NT2/D1 (cell line): ENCODE measurements at places on chromosomes 6 and 20.

- no peak for DNase-seq
These were observed 35.9 kb upstream of the TBC1D22B start for GRCh38 chr6:37221585-37222124.

GRCh38 chr6:40299681-40300080, 287.5 kb downstream of the LRFN2 start:
- no peak for DNase-seq

DNA sequence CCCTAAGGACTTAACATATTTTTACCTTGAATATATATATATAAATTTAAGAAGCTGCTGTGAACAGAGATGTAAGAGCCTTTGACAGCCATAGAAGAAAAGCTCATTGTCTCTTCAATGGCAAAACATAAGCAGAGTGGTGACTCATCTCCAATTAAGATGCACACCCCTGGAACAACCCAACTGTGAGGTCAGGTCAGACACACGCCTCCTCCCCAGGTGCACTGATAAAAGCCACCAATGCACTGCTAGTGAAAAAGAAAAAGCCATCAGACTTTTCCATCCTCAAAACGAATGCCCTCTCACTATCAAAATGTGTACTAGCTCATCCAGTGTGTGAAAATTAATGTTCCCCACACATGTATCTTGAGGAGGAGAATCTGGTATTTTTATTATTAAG, 100.1 kb downstream of the SMLR1 start:
- DNase-seq, result no peak

DNA sequence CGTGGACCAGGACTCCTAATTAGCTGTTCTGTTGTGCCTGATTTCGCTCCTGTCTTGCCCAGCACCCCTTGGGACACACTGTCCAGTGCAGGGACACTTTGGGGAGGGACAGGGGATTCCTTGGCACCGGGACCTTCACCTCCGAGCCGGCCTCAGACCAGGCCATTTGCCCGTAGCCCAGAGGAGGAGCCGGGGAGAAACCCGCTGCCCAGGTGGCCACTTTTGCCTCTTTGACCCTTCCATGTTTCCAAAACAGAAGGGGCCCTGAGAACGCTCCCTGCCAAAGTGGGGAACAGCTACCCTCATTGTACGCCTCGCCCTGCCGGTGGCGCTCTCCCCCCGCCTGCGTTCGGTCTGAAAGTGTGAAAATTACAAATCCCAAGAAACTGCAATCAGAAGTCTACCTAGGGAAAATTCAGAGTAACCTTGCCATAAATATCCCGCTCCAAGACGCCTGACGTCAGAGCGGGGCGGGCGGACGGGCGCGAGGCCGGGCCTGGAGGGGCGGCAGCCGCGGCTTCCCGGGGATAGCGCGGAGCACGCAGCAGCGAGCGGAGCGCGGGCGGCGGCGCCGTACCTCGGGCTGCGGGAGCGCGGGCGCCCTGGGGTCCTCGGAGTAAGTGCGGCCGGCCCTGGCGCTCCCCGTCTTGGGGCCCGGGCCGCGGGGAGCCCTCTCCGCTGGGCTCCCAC, at the start of gene DAAM2:
DAAM2 (plus strand) TSS at position 527 of the 690 bp plus-strand sequence. CDS start 63,927 bp downstream, outside the sequence.
- no peak for DNase-seq

GRCh38 chr6:49384904-49385303, 78.1 kb downstream of the MMUT start:
- DNase-seq, result no peak

GRCh38 chr6:5367510-5367909, 106.2 kb downstream of the FARS2 start:
- no peak for DNase-seq

GRCh38 chr20:61299104-61299503, 47.0 kb downstream of the CDH4 start:
- no peak for DNase-seq

GRCh38 chr6:157603314-157603940, 219.6 kb upstream of the SNX9 start:
- no peak for DNase-seq

GRCh38 chr6:25186919-25187318, 92.3 kb upstream of the CARMIL1 start:
- no peak for DNase-seq

GRCh38 chr6:57097596-57097995, 7.6 kb downstream of the ZNF451 start:
- no peak for DNase-seq

DNA sequence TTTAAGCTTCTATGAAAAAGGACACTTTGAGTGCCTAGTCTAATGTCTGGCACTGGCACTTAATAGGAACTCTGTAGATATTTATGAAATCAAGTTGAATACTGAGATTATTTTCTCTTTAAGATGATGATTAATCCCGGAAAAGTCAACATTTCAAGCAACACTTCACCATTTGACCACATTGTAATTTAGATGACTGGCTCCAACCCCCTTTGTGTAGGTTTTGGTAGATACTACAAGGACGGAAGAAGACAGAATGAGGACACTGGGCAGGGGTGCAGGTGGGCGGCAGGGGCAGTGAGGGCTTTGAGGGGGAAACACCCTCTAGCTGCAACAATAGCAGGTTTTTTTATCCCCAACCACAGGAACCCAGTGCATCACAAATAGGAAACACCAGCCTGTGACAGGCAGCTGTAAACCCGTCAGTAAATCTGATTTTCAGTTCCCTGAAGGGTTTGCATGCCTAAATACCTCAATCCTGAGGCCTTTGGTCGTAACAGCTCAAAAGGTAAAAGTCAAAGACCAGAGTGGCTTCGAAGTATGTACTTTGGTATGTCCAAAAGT, 4.6 kb downstream of the DTNBP1 start:
- DNase-seq, result no peak

DNA sequence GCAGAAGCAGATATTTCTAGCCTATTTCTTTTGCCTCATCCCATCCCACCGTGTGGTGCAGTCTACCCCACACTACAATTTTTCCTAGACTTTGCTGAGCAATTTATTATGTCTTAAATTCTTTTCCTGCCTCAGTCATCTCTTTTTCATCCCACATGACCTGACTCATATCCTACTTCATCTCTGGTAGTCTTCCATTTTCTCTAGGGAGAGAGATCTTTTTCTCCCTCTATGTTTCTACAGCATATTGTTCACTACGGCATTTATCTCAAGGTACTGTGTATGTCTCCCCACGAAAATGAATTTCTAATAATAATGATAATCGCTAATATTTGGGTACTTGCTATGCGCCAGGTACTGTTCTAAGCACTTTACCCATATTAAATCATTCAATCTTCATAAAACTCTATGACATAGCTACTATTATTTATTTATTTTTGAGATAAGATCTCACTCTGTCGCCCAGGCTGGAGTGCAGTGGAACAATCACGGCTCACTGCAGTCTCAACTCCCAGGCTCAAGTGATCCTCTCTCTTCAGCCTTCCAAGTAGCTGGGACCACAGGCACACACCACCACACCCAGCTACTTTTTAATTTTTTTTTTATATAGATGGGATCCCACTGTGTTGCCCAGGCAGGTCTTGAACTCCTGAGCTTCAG, 15.6 kb downstream of the PDSS2 start:
- no peak for DNase-seq

GRCh38 chr6:7975764-7976146, 65.2 kb upstream of the TXNDC5 start:
- no peak for DNase-seq

GRCh38 chr20:53077373-53078205, 105.4 kb downstream of the TSHZ2 start:
- DNase-seq, result no peak

DNA sequence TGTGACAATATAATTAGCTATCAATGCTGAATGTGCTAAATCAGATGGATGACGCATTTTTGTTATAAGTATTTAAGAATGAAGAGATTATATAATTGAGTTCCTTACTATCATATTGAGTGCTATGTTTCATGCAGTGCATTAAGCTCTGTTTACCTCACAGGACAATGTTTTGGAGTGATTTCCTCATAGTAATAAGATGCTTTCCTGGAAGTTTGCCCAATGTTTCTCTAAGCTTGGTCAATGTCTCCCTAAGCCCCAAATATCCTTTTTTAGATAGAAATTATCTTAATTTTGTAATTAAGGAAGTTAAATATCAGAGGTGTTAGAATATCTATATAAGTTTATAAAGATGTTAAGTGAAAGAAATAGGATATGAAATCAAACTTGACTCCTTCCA, 489.6 kb downstream of the MMUT start:
- no peak for DNase-seq

DNA sequence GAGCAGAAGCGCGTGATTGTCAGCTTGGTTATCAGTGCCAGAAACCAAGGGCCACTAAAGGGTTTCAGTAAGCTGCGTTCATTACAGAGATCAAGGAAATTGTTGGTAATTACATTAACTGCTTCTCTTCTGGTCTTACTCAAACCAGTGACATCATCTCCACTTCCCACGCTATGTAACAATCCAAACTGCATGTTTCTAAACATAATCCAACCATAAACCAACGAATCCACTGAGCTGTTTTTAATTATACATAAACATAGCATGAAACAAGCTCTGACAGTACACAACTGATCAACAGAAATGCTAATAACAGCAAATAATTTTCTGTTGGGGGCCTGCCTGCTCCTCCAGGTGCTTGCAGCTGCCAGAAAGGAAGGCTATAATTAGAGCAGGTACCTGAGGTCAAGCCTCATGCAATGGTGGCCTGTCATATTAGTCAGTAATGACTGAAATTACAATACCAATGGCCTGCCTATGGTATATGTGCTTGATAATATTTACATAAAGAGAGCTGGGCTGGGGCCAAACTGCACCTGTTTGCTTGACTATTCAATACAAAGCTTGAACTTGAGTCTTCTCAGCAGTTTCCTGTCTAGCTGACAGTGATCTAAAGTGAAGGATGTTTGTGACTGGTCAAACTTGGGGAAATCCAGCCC, 40.1 kb downstream of the ILRUN start:
- no peak for DNase-seq

DNA sequence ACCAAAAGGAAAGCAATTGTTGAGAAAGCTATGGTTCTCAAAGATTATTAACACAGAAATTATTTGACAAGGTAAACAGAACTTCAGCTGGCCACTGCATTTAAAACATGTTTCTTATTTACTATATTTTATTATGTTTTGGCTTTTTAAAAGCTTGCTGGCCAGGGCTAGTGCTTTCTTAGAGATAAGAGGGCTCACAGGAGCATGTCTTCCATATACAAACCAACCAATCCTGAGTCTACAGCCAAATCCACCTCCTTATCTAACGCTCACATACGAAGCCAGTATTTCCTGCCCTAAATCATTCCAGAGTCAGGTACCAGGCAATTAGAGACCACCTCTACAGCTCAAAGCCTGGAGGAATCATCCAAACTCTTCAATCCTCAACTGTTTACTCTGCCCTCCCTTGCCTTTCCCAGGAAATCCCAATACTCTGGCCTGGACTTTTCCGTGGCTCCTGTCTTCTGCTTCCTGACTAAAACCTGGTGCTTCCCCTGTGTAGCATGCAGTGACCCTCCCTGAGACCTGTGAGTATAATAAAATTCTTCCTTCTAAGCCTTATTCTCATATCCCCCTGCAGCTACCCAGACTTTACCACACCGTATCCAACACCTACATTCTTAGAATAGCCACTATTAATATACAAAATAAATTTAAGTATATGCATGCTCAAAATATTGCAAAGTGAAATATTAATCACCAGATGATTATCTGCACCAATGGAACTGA, 33.2 kb downstream of the RANBP9 start:
- DNase-seq, result no peak

GRCh38 chr20:53708129-53708968, 114.7 kb upstream of the ZNF217 start:
- no peak for DNase-seq

DNA sequence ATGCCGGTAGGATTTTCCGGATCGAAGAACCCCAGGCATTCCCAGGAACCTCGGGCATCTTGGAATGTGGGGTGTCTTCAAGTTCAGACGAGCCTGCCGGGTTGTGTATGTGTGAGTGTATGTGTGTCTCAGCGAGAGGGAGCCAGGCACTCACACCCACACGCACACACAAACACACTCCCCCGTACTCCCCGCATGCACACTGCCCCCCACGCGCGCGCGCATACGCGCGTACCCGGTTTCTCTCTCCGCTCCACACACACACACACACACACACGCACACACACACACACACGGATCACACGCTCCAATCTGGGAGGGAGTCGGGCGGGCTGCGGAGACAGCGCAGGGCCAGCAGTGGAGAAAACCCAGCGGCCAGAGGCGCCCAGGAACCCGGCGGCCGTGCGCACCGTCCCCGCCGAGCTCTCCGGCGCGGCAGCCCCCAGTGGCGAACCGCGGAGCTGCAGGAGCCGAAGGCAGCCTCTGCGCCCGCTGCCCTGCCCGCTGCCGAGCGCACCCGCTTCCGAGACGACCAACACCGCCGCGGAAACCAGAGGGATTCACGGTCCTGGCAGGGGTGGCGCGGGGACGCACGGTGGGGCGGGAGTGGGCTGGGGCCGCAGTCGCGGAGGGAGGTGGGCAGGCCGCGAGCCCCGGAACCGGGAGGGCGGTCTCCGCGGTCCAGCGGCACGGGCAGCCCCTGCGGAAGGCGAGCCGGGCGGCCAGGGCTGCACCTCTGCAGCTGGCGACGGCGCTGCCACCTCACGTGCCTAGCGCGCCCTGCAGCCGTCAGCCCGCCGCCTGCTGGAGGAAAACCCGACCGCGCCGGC, at the start of gene LRFN2:
LRFN2 (minus strand) TSS at position 125 of the 830 bp plus-strand sequence.
- peak; percentile 56 for DNase-seq

- no peak for DNase-seq
These were observed 193.3 kb upstream of the CCN2 start for GRCh38 chr6:132144456-132144855.

- DNase-seq, result no peak
These were observed 125.2 kb upstream of the THBS2 start for GRCh38 chr6:169378620-169379381.
